ENCODE measurements at places on chromosomes 6 and 20.

DNA sequence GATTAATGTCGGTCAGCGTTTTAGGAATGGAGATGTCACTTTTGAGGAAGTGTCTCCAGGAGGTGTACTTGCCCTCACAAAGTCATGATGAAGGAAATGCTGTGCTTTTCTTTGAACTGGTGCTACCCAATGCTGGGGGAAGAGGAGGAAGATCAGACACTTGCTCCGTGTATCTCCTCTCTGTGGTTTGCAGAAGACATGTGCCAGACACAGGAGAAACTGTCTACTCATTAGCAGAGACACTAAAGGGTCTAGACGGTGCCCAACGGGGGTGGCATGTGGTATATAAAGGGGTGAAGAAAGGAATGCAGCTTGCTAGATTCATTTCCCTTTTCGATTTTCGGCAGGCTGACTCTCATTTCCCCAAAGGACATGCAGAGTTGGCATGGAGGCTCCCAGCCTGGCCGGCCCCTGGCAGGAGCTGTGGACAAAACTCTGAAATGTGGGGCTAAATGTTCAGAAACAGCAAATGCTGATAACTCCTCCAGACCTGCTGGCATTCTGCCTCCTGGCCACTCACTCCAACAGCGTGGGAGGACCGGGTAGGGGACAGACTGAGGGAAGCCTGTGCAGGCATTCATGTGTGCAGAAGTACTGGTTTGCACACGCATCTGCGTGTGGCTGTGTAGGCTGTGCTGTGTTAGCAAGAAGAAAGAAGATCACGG lies 59.6 kb upstream of the QKI start:
- H3K27ac ChIP-seq, result peak overlapping the region; percentile 74
- H3K4me3 ChIP-seq, result peak overlapping the region; percentile 36
- no peaks in the 10 kb centered on the region for H3K27me3 ChIP-seq
- H3K36me3 ChIP-seq, result no peaks in the 10 kb centered on the region

GRCh38 chr6:3438190-3439167 lies 18.4 kb downstream of the SLC22A23 start:
- H3K4me1 ChIP-seq, result no peaks in the 10 kb centered on the region
- H3K36me3 ChIP-seq, result no peaks in the 10 kb centered on the region
- peak overlapping the region; percentile 60 for H3K27ac ChIP-seq
- no peaks in the 10 kb centered on the region for H3K27me3 ChIP-seq
- no peak overlapping the region for H3K4me3 ChIP-seq

DNA sequence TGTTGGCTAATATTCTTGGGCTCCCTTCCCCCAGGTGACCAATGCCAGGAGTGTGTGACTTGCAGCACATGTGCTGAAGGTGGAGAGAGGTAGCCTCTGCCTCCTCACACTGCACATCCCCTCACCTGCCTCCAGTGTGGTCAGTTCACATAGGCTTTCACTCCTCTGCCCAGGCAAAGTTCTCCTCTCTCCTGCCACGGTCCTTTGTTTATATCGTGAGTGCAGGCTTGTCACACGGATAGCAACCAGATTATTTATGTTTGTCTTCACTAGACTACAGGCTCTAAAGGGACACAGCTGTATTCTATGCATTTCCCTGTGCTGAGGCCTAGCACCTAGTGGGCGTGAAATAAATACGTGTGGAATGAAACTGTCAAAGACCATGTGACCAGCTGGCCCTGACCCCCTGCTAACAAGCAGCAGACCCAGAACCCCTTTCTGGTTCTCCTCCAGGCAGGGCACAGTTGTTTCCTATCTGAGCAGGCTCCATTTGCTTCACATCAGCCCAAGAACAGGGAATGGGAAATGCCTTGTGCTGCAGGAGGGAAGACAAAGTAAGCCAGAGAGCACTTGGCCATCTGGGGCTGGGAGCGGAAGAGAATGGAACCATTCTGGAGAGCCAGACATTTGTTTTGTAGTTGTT lies 42.3 kb downstream of the UNC5CL start:
- no peak for DNase-seq
- no peaks in the 10 kb centered on the region for H3K4me1 ChIP-seq
- H3K27ac ChIP-seq, result no peak overlapping the region

DNA sequence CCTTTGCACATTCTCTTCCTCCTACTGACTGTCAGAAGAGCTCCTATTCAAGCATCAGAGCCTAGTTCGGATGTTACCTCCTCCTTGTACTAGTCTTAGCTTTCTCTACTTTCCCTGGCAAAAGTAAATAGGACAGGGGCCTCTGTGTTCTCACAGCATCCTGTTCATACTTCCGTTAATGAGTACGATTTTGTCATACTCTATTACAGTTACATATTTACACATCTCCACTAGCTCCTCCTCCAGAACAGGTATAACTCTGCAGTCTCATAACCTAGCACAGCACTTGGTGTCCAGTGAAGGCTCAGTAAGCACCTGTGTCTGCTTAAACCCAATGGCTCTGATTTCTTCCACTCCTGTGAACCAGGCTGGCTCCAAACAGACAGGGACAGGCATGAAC lies 7.0 kb downstream of the ELMO2 start:
- peaks cover 30% of the 10 kb centered on the region for H3K4me1 ChIP-seq
- H3K36me3 ChIP-seq, result no peaks in the 10 kb centered on the region
- no peak overlapping the region for H3K4me3 ChIP-seq
- DNase-seq, result no peak

DNA sequence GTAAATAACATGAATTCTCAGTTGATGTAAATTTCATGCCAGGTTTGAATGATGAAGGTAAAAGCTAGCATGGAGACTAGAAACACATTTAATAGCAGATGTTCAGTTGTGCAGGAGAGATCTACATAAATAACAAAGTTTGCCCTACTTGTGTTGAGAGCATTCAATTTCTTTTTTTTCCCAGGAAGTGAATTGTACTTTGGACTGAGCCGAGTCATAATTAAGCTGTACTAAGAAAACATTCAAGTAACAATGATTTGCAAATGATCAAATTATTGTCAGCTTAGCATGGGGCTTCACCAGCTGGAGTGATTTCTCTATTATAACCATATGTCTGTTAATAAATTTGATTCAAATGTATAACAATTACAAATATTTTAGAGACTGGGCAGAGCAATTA lies 893.5 kb upstream of the MAP3K7 start:
- no peaks in the 10 kb centered on the region for H3K27me3 ChIP-seq
- no peak for DNase-seq
- H3K36me3 ChIP-seq, result no peaks in the 10 kb centered on the region
- no peak overlapping the region for H3K4me3 ChIP-seq
- no peak overlapping the region for H3K27ac ChIP-seq

DNA sequence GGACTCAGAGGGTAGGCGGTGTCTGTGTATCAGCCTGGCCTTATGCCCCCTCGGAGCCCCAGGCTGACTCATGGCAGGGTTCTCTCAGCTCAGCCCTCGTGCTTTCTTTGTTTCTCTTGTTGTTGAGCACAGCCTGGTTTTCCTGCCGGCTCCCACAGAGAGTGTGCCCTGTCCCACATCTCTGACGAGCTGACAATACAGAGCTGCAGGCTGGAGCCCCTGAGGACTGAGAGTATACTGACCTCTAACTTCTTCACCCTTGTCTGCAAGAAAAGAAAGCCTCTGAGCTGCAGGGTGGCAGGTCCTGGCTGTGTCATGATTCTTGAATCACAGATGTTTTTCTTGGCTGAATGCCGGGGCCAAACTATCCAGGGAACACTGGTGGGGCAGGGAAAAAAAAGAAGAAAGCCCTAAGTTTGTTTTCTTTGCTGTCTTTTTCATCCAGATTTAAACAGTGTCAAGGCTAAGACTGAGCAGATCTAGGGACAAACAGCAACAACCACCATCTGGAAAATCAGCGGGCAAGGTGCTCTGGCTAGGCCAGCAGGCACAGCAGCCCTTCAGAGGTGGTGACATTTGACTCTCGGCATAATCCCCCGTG lies 63.3 kb upstream of the ZNF133 start:
- H3K4me3 ChIP-seq, result no peak overlapping the region
- H3K27ac ChIP-seq, result peak overlapping the region; percentile 11
- no peaks in the 10 kb centered on the region for H3K4me1 ChIP-seq

GRCh38 chr20:61765081-61765870 lies 300.4 kb downstream of the TAF4 start:
- H3K27ac ChIP-seq, result no peak overlapping the region
- DNase-seq, result peak; percentile 36
- H3K4me1 ChIP-seq, result no peaks in the 10 kb centered on the region

DNA sequence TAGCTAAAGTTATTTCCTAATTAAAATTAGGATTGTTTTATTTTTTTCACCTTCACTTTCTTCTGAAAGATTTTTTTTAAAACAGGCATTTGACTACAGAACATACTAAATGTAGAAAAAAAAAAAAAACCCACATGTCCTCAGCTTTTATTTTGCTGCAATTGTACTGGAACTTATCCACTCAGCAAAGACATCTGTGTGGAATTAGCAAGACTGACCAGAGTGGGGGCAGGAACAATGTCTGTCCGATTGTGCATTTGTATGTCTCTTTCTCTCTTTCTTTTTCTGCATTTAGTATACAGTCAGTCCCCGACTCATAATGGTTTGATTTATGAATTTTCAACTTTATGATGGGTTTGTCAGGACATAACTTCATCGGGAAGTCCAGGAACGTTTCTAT lies 77.3 kb downstream of the CHD6 start:
- DNase-seq, result no peak
- no peaks in the 10 kb centered on the region for H3K27me3 ChIP-seq
- no peaks in the 10 kb centered on the region for H3K4me1 ChIP-seq
- no peak overlapping the region for H3K27ac ChIP-seq
- no peaks in the 10 kb centered on the region for H3K36me3 ChIP-seq

GRCh38 chr6:134555672-134556071 lies 237.8 kb upstream of the SGK1 start:
- H3K27ac ChIP-seq, result no peak overlapping the region
- no peaks in the 10 kb centered on the region for H3K36me3 ChIP-seq
- H3K27me3 ChIP-seq, result no peaks in the 10 kb centered on the region
- DNase-seq, result no peak
- H3K4me1 ChIP-seq, result no peaks in the 10 kb centered on the region
- H3K4me3 ChIP-seq, result no peak overlapping the region

DNA sequence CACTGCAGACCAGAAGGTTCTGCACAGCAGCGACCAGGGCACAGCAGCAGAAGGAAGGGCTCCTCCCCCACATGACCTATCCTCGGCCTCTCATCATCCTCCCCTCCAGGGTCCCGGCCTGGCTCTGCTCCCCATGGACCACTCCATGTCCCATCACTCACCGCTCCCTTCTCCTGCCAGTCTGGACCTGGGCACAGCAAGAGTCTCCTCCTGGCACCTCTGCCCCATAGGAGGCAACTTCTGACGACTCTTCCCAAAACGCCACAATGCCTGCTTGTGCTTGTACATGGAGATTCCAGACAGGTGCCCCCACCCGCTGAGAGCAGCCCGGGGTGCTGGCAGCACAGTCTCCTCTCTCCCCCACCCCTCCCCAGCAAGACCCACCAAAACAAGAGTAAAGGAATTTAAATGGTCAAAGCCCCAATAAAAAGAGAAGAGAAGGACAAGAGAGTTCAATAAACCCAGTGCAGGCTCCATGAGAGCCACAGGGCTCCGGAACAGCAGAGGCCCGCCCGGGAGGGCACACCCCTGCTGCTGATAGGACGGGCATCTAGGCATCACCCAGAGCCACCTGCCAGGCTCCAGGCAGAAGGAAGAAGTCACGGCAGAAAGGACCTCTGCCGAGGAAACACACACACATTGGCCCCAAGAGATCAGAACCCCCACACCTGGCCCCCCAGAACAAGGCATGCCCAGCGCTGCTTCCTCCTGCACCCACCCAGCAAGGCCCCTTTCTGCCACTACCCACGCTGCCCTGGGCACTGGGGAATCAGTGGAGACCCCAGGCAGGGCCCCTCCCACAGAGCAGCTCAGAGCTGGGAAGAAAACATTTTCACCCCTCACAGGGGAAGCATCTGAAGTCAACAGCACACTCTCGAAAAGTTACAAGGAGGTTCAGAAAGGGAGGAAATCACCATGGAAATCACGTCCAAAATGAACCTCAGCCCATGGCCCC lies 15.2 kb downstream of the TAF4 start:
- no peaks in the 10 kb centered on the region for H3K36me3 ChIP-seq
- no peaks in the 10 kb centered on the region for H3K4me1 ChIP-seq
- H3K27ac ChIP-seq, result no peak overlapping the region
- DNase-seq, result no peak

DNA sequence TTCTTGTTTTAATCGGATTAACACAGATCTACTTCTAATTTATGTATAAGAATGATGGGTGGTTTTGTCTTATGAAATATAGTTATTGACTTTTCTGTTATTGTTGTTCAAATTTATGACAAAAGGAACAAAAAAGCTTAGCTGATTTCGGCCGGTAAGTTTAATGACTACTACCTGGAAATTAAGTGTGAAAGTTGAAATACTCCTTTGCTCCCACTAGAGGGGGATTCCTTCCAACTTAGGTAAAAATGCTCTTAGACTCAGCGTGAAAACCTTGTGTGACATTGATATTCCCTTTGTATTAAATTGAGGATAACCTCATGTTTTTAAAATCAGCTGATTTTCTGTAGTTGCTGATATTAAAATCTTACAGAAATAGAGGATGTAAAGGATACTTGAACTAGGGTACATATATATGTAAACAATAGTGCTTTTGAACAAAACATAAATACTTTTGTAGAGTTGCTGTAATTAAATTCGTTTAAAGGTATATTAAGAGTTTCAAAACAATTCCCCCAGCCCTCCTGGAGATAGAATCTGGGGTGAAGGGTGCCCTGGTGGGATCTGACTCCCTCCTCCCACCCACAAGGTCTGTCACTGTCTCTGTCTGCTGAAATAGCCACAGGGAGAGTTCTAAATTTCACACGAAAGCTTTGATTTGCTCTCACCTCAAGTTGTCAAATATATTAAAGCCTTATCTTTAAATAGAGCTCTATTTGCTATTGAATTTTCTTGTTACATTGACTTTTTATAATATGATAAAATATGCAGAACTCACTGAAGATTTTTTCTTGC lies 257.5 kb downstream of the ARID1B start:
- H3K27me3 ChIP-seq, result no peaks in the 10 kb centered on the region
- H3K4me3 ChIP-seq, result no peak overlapping the region
- H3K4me1 ChIP-seq, result peaks cover 22% of the 10 kb centered on the region
- H3K27ac ChIP-seq, result peak overlapping the region; percentile 83
- no peak for DNase-seq
- no peaks in the 10 kb centered on the region for H3K36me3 ChIP-seq

- H3K4me3 ChIP-seq, result no peak overlapping the region
- peak overlapping the region; percentile 49 for H3K27ac ChIP-seq
- no peaks in the 10 kb centered on the region for H3K27me3 ChIP-seq
- DNase-seq, result no peak
- no peaks in the 10 kb centered on the region for H3K36me3 ChIP-seq
Measured at GRCh38 chr6:35203152-35203670, 10.5 kb upstream of the SCUBE3 start.
